ENCODE measurements at places on chromosomes 6 and 20.
A peak's percentile ranks its signal among the peaks of the same experiment; 100 is the strongest.

DNA sequence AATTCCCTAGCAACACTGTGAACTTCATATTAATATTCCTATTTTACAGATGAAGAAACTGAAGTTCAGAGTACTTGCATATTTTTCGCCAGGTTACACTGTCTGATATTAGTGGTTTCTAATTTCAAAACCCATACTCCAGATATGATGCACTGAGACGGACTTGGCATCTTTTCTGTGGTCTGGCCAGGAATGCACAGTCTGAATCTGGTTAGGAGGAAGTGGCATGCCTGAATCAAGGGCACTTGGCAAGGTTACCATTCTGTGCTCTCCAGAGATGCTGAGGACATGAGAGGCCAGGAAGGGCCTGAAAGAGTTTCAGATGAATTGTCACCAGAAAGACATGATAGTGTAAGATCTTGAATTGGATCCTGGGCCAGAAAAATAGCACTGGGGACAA, 150.1 kb downstream of the HAO1 start:
- peak; percentile 23 for DNase-seq

GRCh38 chr20:48260129-48260756, 475.0 kb upstream of the SULF2 start:
- DNase-seq: no peak

GRCh38 chr6:21270636-21271201, 322.8 kb upstream of the SOX4 start:
- DNase-seq: no peak

- no peak for DNase-seq
Measured at GRCh38 chr6:11412011-11412424, 125.5 kb upstream of the TMEM170B start.

DNA sequence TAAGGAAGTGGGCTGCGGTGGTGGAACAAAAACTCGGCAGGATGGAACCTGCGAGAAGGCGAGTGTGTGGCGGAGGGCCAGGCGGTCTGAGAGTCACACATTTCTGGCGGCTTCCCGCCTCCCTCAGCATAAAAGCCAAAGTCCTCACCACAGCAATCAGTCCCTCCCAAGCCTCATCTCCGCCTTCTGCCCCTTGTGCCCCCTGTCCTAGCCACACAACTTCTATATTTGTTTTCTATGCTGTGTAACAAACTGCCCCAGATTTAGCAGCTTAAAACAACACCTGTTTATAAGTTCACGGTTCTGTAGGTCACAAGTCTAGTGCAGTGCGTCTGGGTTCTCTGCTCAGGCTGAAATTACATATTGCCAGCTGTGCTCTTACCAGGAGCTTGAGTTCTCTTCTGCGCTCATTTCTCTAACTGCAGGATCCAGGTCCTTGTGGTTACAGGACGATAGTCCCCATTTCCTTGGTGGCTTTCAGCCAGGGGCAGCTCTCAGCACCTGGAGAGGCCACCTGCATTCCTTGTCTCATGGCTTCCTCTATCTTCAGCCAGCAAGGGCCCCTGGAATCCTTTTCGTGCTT, 11.7 kb upstream of the SPO11 start:
- DNase-seq: peak; percentile 90

DNA sequence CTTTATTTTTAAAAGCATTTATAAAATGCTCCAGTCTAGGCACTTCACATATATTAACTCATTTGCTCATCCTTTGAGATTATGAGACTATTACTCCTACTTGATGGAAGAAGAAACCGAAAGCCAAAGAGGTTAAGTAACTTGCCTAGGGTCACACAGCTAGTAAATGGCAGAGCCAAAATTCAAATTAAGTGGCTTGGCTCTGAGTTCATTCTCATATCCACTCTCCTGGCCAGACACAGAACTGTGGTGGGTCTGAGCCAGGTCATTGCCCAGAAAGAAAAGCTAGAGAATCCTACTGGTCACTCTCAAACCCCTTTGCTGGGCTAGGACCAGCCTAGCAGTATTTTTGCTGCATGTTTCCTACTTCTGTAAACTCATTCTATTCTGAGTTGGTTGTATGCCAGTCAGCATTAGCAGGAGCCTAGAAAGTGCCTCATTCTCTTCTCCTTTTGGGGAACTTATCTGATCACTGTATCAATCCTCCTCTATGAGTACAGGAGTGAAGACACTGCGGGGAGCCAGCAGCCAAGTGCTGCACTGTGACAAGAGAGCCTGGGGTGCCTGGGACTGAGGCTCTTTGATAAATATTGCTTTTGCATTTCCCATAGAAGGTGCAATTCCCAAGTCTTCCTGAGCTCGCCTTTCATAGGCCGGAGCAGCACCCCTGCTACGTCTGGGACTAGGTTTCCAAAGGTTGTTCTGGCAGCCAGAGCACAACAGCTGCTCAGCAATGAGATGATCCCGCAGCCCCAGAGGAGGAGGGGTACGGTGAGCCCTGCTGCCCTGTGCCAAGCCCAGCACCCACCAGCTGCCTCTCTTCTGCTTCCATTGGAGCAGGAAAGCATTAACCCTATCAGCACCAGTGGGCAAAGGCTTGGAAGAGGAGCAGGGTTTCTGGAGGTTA, 728.3 kb downstream of the MAFB start:
- no peak for DNase-seq

- DNase-seq: no peak
Measured at GRCh38 chr20:17990278-17990972, 21.6 kb downstream of the MGME1 start.

DNA sequence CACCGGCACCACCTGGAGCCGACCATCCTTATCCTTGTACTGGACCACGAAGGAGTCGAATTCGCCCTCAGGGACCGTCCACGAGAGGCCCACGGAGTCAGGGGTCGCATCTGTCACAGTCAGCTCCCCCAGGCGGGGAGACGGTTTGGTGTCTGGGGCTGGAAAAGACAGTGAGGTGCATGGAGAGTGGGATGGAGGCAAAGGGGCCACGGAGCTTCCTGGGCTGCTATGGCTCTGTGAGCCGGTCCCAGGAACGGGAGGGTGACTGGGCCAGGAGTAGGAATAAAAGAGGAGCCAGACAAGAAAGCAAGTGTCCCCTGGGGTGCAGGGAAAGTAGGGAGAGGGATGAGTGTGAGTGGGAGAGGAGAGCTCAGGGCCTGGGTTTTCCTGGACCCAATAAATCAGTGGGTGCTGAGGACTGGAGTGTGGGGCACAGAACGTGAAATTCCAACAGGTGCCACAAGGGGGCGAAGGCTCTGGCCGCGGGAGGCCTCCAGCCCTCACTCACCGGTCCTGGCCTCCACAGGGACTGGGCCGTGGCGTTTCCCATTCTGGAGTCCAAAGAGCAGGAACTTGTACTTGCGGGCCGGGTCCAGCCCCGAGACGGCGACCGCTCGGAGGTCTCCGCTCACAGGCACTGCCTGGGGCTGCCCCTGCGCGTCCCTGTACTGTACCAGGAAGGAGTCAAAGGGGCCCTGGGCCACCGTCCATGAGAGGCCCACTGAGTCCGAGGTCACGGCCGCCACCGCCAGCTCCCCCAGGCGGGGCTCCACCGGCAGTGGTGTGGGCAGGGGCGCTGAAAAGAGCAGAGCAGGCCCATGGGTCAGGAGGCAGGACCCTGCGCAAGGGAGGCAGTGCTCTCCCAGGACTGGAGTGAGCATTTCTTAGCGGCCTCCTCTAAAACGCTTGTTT, 9.9 kb downstream of the CYP21A2 start:
- peak; percentile 68 for DNase-seq

GRCh38 chr6:46293641-46294316, 123.0 kb upstream of the ENPP5 start:
- no peak for DNase-seq

DNA sequence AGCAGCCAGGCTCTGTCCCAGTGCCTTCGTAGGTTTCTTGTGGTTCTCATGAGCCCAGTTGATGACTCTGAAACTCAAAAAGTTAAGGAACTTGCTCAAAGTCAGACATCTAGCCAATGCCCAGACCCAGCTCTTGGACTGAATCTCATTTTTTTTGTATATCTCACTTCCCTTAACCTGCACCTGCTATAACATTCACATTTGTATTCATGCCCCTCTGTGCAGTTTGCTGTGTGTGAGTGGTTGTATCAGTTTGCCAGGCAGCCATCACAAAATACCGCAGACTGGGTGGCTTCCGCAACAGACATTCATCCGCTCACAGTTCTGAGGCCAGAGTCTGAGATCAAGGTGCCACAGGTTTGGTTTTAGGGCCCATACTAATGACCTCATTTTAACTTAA, 49.9 kb downstream of the IPCEF1 start:
- DNase-seq: peak; percentile 53

DNA sequence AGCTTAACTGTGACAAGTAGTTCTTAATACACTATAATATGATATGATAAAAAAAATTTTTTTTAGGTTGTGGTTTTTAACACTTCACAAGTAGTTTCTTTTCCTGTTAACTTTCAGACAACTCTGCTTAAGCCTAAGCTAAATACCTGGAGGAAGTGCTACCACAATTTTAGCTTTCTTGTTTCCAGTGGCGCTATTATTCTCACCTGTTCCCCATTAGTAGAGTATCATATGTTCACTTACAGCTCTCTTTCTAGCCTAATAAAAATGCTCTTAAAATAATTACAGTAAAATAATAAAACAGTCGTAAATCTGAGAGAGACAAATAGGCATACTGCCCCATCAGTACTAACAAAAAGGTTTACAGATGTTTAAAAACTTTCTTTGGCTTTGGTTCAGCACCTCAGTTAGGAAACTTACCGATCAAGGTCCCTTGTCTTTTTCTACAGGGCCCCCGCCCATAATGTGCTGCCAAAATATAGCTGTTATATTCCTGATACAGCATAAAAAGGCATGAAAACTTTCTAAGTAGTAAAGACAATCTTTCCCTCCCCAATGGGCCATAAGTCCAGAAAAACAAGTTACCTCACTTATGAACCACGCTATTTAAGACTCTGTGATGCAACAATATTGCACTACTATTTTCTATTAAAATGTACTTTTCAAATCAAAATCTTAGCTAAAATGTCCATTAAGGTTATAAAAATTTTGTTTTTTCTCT, 57.9 kb downstream of the SESN1 start:
- DNase-seq: no peak
